Frontal cortex (tissue), 4 donors: ENCODE measurements at places on chromosomes 3 and 15.

DNA sequence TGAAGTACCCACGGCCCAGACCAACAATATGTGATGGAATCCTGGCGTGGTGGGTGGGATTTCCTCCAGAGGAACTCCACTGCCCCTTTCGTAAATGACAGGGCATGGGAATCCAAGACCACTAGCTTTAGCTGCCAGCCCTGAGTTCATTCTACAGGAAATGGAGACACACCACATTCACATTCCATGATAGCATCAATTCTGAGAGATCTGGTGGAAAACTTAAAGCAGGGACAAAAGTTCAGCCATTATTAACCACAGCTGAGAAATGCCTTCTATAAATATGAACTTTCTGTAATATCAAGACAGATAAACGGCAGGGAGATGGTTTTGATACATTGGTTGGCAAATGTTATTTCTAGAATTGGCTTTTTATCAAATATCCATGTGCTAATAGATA is 98.2 kb downstream of the FBN1 start:
- no peak for DNase-seq

GRCh38 chr3:133153382-133153781 is 115.2 kb downstream of the TMEM108 start:
- no peak for DNase-seq

DNA sequence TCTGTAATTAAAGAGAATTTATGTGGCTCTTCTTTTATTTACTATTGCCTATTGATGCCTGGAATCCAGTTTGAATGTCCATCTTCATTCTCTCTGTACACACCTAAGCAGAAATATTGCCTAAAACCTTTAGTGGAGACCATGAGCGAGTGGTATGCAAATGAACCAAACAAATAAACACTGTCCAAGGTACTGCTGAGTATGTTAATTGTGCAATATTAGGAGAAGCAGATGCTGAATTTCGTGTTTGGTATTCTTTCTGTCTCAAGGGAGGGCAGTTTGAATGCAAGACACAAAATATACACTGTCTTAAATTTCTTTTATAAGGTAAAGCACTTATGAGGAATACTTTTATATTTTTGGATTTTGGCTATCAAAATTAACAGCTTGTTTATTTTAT is 440.9 kb downstream of the RBMS3 start:
- DNase-seq, result no peak

DNA sequence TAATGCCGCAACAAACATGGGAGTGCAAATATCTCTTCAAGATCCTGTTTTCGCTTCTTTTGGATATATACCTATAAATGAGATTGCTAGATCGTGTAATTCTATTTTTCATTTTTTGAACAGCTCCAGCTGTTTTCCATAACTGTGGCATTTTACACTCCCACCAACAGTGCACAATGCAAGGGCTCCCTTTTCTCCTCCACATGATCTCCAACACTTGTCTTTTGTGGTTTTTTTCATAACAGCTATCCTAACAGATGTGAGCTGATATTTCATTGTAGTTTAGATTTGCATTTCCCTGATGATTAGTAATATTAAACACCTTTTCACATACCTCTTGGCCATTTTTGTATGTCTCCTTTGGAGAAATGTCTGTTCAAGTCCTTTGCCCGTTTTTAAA is 58.6 kb upstream of the TJP1 start:
- DNase-seq, result no peak

DNA sequence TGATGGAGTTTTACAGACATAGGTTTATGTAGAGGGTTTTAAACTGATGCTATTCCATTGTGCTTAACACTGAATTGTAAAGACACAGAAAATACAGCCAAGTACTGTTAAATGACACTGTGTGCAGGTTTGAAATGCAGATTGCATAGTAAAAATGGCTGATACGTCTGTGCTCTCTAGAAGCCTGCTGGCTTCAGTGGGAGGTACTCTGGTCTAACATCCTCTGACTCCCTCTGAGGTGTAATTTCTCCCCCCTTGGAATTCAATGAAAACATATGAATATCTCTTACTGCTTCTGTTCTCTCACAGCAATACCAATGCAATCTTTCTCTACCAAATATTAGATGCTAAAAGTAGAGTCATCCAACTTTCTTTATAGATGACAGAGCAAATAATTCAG is 176.6 kb downstream of the SLC9A9 start:
- DNase-seq, result no peak

DNA sequence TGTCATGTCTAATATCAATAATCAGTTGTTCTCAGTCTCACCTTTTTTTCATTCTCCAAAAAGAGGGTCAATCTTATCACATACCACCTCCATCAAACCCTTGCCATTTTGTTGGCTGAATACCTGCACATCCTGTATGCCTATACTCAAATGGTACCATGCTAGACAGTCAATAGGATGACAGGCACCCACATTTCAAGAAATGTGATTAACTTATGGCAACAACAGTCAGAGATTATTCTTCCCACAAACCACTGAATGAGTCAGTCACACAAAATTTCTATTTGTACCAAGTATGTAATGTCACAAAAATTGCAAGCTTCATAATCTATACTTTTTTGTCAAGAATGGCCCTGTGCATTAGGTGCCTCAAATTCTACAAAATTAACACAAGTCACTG is 5.1 kb upstream of the SLC27A2 start:
- no peak for DNase-seq

GRCh38 chr3:137647179-137647578 is 116.9 kb upstream of the SOX14 start:
- DNase-seq, result no peak

DNA sequence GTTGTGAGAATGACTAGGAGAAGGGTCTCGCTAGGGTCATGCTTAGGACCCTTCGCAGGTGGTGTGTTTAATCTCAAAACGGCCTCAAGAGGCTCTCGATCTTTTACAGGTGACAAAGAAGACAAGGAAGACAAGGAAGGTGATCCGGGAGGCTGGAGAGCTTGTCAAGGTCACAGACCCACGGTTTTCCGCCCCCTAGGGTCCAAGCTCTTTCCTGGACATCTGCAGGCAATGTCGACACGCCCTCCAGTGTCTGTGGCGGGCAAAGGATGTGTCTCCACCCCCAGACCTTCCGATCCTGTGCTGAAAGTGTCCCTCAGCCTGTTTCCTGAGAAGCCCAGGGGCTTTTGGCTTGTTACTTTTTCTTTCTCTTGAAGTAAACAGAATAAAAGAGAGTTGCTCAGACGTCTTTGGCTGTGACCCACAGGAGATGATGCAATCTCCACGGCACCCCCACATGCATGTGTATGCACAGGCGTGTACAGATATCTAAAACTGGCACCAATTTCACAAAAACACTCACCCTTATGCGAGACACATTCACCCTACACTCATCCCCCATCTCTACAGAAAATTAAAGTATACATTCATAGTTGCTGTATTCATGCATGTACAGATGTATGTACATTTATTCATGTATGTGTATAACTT is 108.8 kb downstream of the KLF13 start:
- peak; percentile 78 for DNase-seq

DNA sequence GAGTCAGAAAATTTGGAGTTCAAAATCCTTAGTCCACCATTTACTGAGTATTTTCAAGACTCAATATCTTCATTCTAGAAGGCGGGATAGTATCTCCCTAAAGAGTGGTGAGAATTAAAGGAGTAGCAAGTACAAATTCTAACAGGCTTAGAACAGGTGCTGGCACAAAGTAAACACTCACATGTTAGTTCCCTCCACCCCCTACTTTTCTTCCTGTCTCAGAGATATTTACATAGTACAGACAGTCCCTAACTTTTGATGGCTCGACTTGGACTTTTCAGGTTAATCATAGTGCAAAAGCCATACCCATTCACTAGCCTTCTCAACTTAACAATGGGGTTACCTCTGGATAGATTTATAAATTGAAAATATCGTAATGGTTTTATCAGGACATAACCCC is 476.2 kb upstream of the RASGRP1 start:
- DNase-seq, result no peak

- peak; percentile 61 for DNase-seq
These were observed 41.9 kb upstream of the SLC6A1 start for GRCh38 chr3:10950476-10951294.

GRCh38 chr3:6825524-6825923 is 35.4 kb upstream of the GRM7 start:
- no peak for DNase-seq

GRCh38 chr3:155871746-155872158 is 1.3 kb downstream of the GMPS start:
- no peak for DNase-seq

GRCh38 chr3:167521006-167521355 is 47.1 kb upstream of the SERPINI2 start:
- DNase-seq, result no peak

DNA sequence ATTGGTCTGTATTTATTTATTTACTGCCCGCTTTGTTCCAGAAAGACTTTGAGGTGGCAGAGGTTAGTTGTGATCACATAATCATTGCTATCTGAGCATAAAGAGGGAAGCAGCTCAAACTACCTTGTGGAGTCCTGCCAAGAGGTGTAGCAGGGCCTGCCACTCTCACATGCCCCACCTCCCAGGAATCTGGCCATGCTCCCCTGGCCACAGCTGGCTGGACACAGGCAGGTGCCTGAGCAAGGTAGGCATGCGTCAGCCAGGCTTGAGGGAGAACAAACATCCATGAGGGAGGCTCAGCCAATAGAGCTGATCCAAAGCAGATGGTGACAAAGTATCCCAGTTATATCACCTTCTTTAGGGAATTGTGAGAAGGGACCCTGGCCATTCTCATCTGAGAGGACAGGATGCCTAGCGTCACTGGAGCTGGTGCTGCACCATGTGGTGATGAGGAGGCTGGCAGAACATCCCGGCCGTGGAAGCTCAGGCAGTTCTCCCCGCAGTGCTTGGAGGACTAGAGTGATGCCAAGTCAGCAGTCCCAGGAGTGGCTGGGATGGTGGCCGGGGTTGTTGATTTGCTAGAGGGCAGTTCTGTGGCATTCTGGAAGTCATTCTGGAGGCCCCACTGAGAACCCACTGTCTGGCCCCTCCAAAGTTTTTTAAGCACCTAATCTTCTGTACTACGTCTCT is 6.8 kb upstream of the POLG start:
- DNase-seq, result no peak

- no peak for DNase-seq
These were observed 165.4 kb upstream of the DCBLD2 start for GRCh38 chr3:99066863-99067262.

GRCh38 chr3:101009386-101009785 is 16.2 kb upstream of the ABI3BP start:
- no peak for DNase-seq

DNA sequence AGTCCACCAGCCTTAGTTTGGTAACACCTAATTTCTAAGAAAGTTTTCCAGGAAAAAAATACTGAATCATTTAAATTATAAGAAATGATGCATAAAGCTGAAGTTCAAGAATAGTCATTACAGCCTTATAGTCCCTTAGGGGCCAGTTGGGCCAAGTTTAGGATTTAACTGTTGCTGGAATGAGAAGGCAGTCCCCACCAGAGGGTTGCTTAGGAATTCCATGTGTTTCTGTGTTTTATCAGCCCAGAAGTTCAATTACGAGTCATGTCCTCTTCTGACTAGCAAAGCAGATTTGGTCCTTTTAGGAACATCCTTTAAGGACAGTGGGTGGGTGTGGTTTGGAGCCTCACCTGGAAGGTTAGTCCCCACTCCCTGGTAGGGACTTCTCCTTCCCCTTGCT is 57.0 kb upstream of the NR2E3 start:
- DNase-seq, result no peak

DNA sequence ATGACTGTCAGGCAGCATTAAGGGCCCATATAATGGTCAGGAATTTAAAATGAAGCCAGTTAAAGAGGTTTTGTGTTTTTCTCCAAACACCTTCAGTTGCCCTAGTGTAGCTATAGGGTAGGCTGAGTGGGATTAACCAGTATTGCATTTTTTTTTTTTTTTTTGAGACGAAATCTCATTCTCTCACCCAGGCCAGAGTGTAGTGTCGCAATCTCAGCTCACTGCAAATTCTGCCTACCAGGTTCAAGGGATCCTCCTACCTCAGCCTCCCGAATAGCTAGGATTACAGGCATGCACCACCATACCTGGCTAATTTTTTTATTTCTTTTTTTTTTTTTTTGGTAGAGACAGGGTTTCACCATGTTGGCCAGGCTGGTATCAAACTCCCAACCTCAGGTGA is 7.0 kb downstream of the CLASP2 start:
- no peak for DNase-seq

DNA sequence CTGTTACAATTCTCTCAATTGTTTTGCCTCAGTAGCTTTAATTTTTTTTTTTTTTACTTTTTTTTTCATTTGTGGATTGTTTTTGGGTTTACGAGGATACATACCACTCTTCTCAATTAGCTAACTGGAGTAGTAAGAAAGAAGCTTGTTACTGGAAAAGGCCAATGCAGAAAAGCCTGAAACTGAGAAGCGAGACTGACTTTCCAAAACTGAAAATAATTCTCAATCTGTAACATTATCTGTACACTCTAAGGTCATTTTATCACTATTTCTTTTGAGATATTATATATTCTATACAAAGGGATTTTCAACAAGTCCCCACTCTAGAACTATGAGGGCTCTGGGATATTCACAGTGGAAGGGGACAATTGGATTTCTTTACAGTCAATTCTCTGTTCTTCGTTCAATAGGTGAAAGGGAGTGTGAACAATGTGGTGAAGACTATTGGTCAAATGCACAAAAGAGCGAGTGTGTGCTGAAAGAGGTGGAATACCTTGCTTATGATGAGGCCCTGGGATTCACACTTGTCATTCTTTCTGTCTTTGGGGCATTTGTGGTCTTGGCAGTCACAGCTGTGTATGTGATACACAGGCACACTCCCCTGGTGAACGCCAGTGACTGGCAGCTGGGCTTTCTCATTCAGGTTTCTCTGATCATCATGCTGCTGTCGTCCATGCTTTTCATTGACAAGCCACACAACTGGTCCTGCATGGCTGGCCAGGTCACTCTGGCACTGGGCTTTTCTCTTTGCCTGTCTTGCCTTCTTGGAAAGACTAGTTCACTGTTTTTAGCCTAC is 83.9 kb upstream of the KCNAB1 start:
- DNase-seq, result no peak

DNA sequence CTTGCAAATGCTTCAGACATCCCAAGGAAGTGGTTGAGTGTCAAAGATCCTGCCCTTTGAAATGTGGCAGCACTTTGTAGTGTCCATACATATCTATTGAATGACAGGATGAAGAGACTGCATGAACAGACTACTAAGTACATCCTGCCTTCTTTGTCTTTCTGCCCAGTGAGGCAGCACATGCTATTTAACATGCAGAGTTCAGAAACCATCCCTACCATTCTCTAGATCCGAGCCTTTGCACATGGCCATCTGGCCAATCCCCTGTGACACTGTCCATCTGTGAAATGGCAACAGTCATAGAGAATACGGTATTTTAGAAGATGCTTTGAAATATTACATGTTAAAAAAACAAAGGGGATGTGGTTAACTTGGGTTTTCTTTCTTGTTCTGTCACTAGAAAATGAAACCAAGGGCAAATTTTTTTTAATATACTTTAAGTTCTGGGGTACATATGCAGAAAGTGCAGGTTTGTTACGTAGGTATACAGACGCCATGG is 519.6 kb downstream of the NTRK3 start:
- no peak for DNase-seq

DNA sequence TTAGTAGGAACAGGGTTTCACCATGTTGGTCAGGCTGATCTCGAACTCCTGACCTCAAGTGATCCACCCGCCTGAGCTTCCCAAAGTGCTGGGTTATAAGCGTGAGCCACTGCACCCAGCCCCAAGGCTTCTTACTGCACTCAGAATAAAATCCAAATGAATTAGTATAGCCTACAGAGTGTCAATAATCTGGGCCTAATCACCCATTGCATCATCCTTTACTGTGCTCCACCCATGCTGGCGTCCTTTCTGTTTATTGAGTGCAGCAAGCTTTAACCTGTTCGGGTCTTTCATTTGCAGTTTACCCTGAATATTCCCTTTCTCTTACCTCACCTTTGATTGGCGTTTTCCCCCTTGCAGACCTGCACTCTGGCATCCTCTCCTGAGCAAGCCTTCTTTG is 77.7 kb downstream of the CEP63 start:
- no peak for DNase-seq
